ENCODE measurements at places on chromosomes 5 and 9.

DNA sequence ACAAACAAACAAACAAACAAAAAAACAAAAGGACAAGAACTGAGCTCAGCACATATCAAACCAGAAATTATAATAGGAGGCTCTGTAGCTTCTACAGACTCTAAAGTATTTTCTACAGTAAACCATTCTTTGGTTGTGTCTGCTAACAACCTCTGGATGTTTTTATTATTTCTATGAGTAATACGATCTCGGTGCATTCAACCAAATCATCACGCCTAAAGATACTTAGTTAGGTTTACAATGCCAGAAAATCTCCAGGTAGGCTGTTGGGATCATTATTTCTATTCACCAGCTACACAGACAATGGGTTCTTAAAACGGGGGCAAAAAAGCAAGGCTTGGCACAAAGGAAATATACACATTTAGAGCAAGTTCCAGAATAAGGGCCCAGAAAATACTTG lies 41.6 kb upstream of the ALDOB start:
- no peak for DNase-seq

DNA sequence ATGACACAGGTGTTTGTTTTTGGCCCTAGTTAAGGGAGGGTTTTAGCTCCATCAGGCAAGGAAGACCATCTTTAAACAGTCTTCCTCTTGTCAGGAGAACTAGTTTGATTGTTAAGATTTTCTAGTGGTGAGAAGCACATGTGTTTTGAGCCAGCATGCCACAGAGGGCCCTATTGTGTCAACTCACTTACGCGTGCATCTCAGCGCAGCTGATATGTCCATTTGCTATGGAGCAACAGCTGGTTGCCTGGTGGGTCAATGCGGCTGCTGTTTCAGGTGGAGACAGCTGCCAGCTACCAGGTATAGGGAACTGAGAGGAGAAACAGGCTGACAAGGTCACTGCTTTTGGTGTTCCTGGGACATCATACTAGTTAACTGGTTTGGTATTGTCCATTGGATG lies 100.5 kb upstream of the PRRC1 start:
- DNase-seq: no peak

DNA sequence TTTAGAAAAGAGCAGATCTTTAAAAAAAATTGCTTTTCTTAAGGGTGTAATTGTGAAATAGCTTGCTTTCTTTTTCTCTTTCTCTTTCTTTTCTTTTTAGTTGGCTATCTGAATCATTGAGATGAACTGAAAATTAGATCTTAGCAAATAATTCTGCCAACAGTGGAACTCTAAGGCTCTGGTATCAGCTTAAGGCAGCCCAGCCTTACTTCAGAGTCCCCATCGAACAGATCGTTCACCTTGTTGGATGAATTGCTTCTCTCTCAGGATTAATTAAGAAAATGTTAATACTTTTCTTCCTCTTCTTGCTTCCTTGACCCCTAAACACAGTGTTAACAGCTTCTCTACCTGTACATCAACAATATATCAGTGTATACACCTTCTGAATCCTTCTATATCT lies 92.1 kb downstream of the ZCCHC7 start:
- no peak for DNase-seq

GRCh38 chr5:17396247-17396646 lies 101.8 kb upstream of the TAF11L2 start:
- DNase-seq: no peak

- no peak for DNase-seq
These were observed 147.1 kb downstream of the ENTREP1 start for GRCh38 chr9:69472101-69472620.

- DNase-seq: peak; percentile 87
These were observed 303.0 kb upstream of the PDE4D start for GRCh38 chr5:60196385-60197113.

DNA sequence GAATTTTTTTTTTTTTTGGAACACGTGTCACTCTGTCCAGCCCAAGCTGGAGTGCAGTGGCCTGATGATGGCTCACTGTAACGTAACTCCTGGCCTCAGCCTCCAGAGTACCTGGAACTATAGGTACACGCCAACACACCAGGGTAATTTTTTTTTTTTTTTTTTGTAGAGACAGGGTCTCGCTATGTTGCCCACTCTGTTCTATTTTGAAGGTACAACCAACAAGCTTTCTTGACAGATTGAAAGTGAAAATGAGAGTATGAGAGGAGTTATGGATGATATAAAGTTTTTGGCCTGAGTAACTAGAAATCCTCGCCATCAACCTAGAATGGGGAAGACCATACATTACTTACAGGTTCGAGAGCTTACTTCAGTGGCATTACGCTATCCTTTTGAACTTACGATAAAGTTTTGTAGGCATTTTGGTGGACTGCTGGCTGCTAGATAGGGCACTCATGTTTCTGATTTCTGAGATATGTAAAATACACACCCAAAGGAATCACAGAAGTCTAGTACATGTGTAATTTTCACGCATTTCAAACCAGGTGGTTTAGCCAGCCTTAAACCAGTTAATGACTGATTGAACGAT lies 806 bp upstream of the CDC42SE2 start:
- no peak for DNase-seq

GRCh38 chr9:135887021-135887507 lies 20.3 kb downstream of the CAMSAP1 start:
- no peak for DNase-seq

DNA sequence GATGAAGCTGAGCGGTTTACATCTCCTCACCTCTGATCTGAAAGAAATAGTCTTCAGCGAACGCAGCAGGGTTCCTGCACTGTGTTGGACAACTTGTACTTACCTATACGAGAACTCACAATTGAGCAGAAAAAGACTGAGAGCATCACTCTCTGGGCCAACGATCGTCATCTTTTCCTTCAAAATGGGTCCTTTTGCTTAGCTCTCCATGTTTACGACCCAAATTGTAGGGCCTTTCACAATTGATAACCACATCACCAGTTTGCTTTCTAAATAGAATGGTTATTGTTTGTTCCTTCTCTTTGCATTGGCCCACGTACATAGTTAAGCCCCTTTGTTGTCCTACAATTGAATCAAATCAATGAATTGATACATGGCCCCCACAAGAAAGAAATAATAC lies 110.0 kb upstream of the DMRT1 start:
- no peak for DNase-seq

- DNase-seq: no peak
These were observed 7.8 kb downstream of the ANGPTL2 start for GRCh38 chr9:127114606-127115005.

GRCh38 chr9:133974631-133975341 lies 17.3 kb downstream of the VAV2 start:
- no peak for DNase-seq

DNA sequence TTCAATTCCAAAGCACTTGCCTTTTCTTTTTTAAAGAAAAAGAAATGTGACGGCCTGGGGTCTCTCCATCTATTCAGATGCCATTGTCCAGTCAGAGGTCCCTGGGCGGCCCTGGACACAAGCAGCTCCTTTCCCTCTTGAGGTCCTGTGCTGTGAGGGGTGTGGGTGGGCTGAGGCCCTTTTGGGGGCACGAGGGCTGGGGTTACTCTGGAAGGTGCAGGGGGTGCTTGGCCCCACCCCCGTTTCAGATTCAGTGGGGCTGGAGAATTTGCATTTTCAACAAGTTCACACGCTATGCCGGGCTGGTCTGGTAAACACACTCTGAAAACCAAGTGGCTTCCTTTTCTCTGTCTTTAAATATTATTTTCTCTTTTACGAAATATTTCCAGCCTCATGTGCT lies 91.4 kb upstream of the PHYKPL start:
- DNase-seq: no peak

DNA sequence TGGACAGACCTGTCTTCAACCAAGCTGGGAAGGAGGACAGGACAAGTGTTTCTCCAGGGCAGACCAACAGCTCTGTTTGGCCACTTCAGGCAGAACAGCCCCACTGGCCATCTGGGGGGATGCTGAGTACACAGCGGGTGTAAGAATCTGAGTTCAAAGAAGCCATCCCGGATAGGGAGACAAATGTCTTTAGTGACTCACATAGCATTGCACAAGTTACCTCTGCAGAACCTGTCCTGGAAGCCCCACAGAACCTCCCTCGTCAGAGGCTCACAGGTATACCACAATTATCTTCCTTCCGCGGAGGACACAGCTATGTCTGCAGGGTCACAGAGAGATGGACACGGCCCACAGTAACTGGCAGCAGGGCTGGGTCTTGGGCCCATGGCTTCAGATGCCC lies 2.0 kb downstream of the OR2V2 start:
- no peak for DNase-seq

DNA sequence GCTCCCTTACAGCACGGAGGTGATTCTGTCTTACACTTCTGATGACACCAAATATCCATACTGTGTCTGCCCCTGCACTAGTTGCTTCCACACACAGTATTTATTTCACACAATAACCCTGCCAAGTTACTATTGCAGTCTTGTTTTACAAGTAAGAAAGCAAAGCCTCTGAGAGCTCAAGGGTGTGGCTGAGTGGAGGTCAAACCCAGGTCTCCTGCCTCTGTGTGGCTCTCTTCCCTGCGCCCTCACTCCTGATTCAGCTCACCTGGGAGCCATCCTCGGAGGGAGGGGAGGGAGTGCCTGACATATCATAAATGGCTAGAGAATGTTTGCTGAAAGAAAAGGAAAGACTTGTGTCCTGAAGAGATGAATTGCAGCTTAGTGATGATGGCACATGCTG lies 41.0 kb downstream of the MVB12B start:
- no peak for DNase-seq

- DNase-seq: no peak
These were observed 243.4 kb downstream of the EBF1 start for GRCh38 chr5:158856291-158856690.

GRCh38 chr5:143437666-143438273 lies 34.3 kb upstream of the NR3C1 start:
- no peak for DNase-seq

DNA sequence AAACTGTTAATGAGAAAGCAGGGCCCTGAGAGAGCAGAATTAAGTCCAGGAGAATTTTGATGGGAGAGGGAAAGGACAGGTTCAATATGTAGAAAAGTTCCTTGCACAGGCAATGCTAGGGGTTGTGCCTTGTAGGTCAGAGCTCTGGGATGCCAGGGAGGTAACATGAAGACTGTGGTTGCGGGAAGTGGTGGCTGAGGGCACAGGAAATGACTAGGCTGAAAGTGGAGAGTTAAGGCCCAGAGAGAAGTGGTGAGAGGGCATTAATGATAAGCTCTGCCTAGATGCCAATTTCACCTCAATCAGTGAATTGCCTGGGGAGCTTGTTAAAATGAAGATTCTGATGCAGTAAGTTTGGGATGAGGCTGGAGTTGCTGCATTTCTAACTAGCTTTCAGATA lies 31.5 kb upstream of the PPP3R2 start:
- no peak for DNase-seq

- no peak for DNase-seq
These were observed 56.2 kb upstream of the SLC2A8 start for GRCh38 chr9:127340721-127341120.

GRCh38 chr5:120207129-120207528 lies 257.0 kb upstream of the PRR16 start:
- peak; percentile 1 for DNase-seq

DNA sequence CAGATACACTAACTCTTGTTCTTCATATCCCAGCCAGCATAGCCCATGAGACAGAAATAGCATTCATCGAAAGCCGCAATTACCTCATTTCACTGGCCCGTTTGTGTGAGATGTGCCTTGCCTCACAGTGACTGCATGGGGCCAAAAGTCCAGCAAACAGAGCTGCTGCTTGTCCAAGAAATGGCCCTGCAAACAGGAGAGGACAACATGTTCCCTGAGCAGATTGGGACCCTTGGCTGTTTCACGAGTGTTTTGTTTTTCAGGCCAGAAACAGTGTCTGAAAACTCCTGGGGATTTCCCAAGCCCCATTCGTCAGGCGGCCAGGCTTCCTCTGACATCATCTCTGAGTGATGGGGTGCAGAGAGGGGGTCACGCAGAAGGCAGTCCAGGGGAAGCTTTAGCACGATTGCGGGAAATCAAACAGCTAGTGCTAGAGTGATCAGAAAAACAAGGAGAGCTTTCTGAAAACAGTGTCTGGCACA lies 503.6 kb upstream of the PAPPA start:
- no peak for DNase-seq

DNA sequence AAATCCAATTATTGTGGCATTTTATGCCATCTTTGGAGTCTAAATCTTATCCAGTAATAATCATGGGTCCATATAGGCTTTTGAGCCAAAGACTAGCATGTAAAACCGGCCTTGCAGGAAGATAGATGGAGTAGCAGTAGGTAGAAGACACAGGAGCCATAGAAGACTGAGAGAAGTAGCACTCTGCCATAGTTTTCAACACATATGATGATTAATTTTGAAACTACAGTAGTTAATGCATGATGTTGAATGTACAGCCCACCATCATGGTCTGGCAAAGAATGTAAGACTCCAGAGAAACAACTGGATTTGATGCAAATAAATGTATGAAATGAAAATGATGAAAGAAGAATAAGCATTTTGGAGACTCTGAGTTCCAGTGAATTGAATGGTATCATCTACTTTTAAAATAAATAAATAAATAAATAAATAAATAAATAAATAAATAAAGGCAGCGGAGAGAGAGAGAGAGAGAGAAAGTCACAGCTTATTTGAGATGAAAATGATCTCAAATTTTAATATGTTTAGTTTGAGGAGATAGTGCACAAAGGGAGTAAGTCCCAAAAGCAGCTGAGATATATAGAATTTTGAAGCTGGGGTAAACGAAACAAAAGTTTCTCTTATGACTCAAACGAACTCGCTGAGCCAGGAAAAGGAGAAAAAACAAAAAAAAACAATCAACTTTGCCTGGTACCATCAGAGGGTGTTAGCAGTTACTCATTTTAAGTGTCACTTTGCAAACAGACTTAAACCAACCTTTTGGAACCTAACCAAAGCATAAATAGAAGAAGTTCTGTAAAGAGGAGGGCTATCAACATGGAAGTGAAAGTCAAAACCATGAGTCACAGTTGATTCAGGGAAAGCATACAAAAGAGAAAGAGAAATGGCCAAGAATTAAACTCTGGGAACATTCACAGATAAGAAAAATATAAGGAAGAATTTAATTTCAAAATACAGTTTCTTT lies 388.7 kb downstream of the CETN3 start:
- peak; percentile 73 for DNase-seq

GRCh38 chr5:56639476-56639875 lies 175.9 kb upstream of the MAP3K1 start:
- DNase-seq: no peak

DNA sequence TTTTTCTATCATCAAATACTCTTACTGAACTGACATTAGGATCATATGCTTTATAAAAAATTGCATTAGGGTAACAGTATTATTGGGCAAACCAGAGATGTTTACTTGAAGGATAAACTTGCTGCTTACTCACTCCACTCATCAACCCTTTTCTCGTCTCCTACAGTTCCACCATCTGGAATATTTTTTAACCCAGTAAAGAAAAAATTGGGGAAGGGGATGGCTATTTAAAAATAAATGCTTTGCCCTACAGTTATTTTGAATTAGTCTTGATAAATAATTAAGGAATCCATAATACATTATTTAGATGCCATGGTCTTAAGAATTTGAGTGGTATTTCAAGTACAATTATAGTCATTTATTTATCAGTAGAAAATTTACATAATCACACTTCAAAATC lies 225.8 kb downstream of the MEF2C start:
- DNase-seq: no peak

GRCh38 chr9:124320062-124320973 lies 62.6 kb downstream of the NEK6 start:
- peak; percentile 0 for DNase-seq

GRCh38 chr9:16105168-16106020 lies 552.6 kb downstream of the CCDC171 start:
- no peak for DNase-seq

GRCh38 chr5:88193896-88194295 lies 74.7 kb downstream of the TMEM161B start:
- no peak for DNase-seq

GRCh38 chr5:72154076-72154756 lies 46.9 kb downstream of the MAP1B start:
- no peak for DNase-seq

GRCh38 chr5:172815631-172816030 lies 18.4 kb upstream of the ERGIC1 start:
- DNase-seq: no peak
